ENCODE measurements at places on chromosomes 12 and 14.

DNA sequence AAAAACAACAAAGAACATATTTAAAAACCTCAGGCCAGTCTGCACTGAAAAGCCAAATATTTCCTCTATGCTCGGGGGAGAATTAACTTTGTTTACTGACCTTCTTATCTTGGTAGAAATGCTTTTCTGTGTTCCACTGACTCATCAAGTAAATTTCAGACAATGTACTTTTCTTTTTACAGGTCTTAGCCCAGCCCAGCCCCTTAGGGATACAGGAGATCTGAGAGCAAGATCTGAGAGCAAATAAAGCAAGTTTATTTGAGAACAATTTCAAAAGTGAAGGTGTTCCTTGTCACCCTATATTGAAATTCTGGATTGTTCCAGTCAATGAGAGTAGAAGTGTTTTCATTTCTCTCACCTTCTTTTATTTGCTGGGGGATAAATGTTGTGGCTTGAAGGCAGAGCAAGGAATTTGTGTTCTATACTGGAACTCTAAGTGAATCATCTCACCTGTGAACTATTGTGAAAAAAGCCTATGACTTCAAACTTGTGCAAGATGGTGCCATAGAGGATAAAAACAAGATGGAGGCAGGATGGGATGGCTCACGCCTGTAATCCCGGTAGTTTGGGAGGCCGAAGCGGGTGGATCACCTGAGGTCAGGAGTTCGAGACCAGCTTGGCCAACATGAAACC is 7.9 kb upstream of the GPRC5A start:
- DNase-seq: no peak

GRCh38 chr14:103296007-103296406 is 38.0 kb upstream of the EIF5 start:
- no peak for DNase-seq

DNA sequence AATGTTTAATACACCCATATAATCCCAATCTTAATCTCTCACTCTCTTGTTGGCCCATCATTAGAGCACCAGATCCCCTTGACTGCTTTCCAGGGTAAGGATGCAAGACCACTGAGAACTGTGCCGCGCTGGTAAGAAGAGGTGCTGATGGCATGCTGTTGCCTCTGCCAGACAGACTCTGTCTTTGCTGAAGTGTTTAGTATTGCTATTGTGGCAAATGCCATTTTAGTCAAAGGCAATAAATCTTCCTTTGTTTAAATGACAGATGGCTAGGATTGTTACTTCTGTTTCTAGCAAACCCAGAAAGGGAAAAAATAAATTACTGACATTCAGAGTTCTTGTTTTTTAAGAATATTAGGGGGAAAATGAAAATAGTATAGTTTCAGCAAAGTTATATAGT is 152.3 kb downstream of the MON2 start:
- DNase-seq: no peak

- no peak for DNase-seq
Measured at GRCh38 chr12:6268484-6269157, 41.9 kb upstream of the PLEKHG6 start.

DNA sequence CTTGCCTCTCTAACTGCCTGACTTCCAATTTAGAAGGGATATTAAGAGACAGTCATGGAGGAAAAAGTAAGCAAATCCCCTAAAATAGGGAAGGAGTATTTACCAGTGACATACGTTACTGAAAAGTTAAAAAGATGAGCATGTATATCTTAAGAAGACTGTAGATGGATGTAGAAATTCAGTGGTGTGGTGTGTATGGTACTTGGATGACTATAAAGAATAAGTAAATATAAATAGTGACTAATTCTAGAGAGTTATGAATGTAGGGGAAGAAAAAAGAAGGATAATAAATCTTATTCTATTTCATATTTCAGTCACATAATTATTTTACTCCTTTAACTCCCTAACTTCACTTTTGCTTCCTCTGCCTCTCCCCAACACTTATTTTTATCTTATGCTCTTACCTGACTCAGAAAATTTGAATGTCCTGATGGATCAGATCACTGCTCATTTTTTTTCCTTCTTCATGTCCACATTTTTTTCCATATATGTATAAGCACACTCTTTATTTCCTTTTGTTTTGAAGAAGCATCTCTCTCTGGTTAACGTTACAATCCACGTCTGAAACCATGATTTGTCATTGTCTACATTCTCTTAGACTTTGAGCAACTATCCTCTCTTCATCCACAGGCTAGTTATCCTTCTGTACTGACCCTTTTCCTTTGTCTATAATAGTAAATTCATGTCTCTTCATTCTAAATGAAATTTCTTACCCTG is 422.7 kb upstream of the SYT1 start:
- no peak for DNase-seq

- DNase-seq: no peak
Measured at GRCh38 chr12:75660107-75660530, 148.7 kb upstream of the KRR1 start.

Measured in CD4-positive, alpha-beta T cell treated with Interferon alpha-2 for 1 hour (primary cell).